Choroid plexus epithelial cell (primary cell): ENCODE measurements at places on chromosomes 3 and 15.

- DNase-seq = peak; percentile 62
Observed at GRCh38 chr3:127889976-127890650, 24.9 kb upstream of the KBTBD12 start.

DNA sequence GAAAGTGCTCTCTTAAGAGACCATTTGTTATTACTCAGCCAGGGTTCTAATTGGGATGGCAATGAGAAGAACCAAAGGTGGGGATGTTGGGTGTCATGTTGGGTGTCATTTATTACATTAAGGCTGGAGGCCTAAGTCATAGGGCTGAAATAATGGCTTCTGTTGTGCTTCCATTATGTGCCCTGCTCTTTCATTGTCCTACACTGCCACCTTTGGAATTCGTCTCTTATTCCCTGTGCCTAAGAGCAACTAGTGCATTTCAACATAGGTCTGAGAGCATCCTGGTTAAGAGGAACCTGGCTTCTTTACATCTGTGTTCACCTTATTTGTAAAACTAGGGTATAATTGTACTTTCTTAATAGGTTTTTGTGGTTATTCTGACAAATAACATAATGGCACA, 32.2 kb downstream of the RIOX2 start:
- peak; percentile 22 for DNase-seq

DNA sequence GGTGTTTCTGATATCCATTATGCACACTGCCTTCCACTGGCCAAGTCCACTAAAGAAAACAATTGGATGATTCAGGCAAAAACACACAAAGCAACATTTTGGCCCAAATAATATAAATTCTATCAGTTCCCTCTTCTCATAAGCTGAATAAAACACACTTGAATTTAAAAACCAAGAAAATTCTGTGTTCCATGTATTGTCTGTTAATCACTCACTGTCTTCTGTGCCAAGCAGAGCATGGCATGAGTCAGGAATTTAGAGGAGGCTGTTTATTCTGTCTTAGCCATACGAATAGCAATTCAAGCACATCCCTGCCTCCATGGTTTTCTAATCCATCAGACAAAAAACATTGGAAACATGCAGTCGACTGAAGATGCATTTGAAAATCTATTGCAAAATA, 215.6 kb upstream of the UMPS start:
- DNase-seq = no peak

GRCh38 chr3:145411605-145412004, 749.4 kb downstream of the PLOD2 start:
- no peak for DNase-seq
